ENCODE measurements at places on chromosomes 5 and 9.

GRCh38 chr5:107773479-107773878 lies 102.7 kb upstream of the EFNA5 start:
- no peak for DNase-seq

GRCh38 chr9:5593904-5594303 lies 35.0 kb upstream of the RIC1 start:
- no peak for DNase-seq

GRCh38 chr5:173075137-173075843 lies 19.1 kb downstream of the CREBRF start:
- DNase-seq: no peak

DNA sequence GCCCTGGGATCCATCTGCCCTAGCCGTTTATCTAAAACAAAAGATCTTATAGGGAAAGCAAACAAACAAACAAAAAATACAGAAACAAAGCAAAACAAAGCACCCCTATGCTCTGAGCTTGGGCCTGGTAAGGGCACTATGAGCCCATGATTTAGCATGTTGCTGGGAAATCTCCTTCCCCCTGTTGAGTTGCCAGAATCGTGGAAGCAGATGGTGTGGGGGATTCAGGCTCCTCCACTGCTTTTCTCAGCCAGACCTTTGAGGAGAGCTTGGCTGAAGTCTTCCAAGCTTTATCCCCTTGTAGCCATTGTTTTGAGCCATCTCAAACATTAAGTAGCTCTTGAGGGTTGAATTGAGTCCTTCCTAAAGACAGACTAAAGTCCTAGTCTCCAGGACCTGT lies 29.9 kb downstream of the TMC1 start:
- no peak for DNase-seq

GRCh38 chr9:109474944-109475343 lies 23.2 kb downstream of the PTPN3 start:
- no peak for DNase-seq

GRCh38 chr5:150386024-150386855 lies 26.5 kb downstream of the CD74 start:
- DNase-seq: no peak

- DNase-seq: no peak
Observed at GRCh38 chr5:98621821-98622220, 151.6 kb upstream of the RGMB start.

All from prostate gland (tissue), 2 donors.